ENCODE measurements at places on chromosomes 5 and 9.

DNA sequence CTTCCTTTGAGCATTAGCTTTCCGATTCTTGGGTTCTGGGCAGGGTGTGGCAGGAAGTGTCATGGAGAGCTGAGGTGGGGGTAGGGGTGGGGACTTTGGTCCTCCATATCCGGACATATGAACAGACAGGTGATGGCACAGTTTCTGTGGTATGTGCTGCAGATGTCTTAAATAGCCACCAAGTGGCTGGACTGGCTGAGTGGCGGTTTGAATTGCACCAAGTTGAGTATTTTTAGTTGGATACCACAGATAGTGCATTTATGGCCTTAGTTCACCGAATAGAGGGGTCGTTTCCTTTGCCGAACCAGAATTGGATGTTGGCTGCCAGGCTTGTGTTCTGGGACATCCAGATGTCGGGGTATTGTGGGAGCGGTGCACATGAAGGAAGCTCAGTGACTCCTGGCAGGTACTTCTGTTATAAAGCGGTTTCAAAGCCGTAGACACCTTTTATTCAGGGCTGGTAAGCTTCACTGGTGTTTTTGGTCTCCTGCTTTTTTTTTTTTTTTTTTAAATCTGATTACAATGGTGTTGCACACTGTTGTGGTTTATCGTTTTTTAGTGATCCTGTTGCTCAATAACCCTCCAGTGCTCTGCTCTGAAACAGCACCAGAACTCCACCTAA, 15.1 kb upstream of the TNFAIP8 start:
- DNase-seq, result no peak

GRCh38 chr5:118545470-118545869, 442.9 kb downstream of the DTWD2 start:
- DNase-seq, result no peak

DNA sequence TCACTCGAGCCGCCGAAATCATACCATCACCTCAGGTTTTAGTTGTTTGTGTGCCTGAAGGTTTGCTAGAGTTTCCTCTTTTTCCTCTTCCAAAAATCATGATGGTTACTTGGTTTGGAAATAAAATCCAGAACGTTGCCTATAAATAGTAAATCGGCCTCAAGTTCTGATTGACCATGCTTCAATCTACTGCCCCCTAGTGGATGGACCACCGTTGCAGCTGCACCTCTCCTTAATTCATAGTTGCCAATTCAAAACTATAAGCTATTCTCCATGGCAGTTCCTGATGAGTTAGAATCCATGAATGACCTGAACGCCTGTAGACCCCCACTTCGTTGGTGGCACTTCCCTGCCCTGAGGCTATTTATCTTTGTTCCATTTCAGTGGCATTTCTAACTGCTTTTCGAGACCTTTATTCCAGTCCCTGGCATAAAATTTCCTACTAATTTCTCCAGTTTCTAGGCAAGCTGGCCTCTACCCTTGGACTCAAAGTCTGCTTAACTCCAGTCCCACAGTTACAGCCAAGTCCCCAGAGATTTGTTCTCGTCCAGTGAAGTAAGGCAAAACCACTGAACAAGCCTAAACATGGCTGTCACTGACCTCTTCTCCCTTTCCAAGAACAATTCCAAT, 422.6 kb downstream of the EFNA5 start:
- peak; percentile 88 for DNase-seq

GRCh38 chr5:126961128-126961527, 69.2 kb downstream of the MARCHF3 start:
- no peak for DNase-seq

- DNase-seq, result no peak
Observed at GRCh38 chr5:173602423-173602822, 14.0 kb downstream of the BOD1 start.

- DNase-seq, result peak; percentile 29
Observed at GRCh38 chr9:69078581-69078980, 43.0 kb downstream of the FXN start.

GRCh38 chr5:178201221-178201926, 3.0 kb upstream of the HNRNPAB start:
- DNase-seq, result peak; percentile 58

GRCh38 chr9:90285946-90286345, 356.7 kb downstream of the DIRAS2 start:
- no peak for DNase-seq

- no peak for DNase-seq
Observed at GRCh38 chr9:96638606-96639364, 16.3 kb downstream of the PRXL2C start.

GRCh38 chr5:172669386-172670004, 28.4 kb downstream of the NEURL1B start:
- DNase-seq, result no peak

GRCh38 chr5:96072138-96072790, 110.6 kb upstream of the ELL2 start:
- no peak for DNase-seq

DNA sequence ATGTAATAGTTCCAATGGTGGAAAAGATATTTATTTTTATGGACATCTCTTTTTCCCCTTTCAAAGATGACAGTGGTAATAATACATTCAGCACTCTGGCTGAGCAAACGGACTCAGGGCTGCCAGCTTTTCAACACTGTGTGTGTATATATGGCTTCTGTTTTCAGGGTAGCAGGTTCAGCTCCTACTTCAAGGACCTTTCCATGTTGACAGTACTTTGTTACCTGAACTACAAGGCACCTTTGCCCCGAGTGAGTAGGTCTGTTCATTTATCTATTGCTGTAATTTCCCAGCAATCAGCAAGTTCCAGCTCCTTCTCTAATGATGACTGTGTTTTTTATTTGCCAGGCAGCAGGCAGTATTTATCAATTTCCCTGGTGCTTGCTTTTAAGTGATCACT, 387.4 kb upstream of the KIF2A start:
- no peak for DNase-seq

DNA sequence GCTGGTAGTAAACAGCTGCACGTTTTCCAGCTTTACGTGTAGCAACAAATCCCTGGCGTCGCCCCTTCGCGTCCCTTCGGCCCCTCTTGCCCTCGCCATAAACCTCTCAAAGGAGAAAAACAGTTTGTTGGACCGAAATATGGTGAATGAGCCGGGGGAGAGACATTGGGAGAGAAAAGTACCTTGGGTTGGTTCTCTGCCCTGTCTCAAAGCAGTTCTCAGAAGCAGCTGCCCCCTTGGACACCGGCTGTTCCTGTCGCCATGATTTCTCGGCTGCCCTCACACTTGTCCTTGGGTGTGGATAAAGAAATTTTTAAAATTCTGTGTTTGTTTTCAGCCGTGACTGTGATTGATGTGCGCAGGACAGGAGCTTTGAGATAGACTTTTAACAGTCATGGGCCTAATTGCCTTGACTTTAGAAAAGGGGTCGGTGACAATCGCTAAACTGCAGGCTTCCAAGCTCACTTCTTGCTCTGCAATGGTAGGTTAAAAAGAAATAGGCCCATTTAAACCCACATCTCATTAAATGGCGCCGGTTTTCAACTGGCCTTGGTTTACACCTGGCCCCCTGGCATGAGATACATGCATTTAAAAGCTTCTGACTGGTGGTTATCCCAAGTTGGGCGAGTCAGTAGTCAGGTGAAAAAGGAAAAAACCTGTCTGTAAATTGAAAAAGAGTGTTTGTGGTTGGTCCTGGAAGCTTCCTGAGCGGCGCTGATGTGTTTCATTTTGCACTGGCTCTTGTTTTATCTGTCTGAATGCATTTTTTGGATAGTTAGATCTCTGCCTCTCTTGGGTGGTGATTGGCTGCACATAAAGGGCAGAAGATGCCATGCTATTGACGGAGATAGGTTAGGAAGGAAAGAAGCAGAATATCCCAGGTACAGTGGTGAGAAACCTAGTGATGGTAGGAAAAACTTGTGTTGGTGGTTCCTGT, 983 bp downstream of the RCL1 start:
- DNase-seq, result no peak

DNA sequence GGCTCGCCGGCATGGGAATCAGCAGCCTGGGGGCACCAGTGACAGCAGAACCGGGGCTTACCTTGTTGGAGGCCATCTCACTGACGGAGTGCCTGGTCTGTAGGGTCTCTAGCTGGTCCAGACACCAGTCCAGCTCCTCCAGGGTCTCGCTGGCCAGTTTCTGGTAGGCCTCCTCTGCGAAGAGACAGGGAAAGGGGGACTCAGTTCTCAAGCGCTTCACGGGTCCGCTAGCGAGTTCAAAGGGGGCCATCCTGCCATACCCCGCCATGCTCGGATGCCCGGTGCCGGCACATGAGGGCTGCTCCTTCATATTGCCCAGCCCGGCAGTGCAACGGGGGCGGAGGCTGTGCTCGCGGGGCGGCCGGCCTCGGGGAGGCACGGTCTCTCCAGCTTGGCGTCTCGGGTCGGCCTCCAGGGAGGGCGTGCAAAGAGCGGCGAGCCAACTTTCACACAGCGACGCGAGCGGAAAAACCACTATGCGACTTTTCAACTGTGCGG, 456.0 kb downstream of the RAB3C start:
- DNase-seq, result no peak

GRCh38 chr5:158226496-158226895, 367.6 kb upstream of the CLINT1 start:
- no peak for DNase-seq

DNA sequence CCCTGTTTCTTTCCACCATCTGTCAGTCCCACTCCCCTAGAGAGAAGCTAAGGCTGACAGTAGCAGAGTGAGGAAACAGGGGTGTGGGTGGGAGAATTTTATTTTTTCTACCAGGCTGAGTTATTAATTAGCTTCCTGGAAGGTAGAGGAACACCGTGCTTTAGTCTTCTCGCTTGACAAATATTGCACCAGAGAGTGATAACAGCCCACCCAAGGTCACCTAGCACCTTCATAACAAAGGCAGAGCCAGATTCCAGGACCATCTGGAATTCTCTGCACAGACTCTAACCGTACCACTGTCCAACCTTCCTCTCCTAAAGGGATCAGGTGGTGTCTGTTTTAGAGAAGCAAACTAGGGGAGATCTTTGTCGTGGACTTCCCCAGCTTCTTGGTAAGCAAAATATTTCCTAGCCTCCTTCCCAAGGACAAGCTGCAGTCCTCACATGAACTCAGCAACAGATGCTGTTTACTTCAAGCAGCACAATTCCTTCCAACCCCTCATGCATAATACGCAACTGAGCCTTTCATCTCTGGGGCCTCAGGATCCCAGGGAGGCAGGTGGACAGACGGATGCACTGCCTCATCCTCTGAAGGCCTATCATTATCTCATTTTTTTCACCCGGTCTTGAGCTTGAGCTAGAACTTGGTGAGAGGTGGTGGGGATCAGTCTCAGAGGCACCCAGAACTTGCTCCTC, 308.7 kb upstream of the BRINP1 start:
- DNase-seq, result no peak

GRCh38 chr5:167812871-167813270, 478.6 kb upstream of the WWC1 start:
- no peak for DNase-seq

DNA sequence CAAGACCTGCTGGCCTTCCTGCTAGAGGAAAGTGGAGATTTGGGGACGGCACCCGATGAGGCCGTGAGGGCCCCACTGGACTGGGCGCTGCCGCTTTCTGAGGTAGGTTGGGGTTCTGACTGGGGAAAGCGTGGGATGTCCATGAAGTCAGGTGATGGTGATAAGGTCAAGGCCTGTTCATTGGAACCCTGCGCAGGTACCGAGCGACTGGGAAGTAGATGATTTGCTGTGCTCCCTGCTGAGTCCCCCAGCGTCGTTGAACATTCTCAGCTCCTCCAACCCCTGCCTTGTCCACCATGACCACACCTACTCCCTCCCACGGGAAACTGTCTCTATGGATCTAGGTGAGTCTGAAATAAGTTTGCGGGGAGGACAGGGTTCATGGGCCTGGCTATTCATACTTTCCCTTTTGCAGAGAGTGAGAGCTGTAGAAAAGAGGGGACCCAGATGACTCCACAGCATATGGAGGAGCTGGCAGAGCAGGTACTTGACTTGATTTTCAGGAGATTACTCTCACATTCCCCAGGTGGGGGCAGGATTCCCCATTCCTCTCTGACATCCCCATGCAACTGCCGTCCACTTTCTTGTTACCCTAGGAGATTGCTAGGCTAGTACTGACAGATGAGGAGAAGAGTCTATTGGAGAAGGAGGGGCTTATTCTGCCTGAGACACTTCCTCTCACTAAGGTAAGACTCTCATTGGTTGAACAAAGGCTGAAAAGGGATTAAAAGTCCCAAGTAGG, 505 bp downstream of the CREB3 start:
- no peak for DNase-seq

GRCh38 chr5:179256328-179257175, 88.7 kb downstream of the ADAMTS2 start:
- DNase-seq, result peak; percentile 83

- no peak for DNase-seq
Observed at GRCh38 chr9:107172979-107173347, 110.1 kb upstream of the RAD23B start.

GRCh38 chr5:83965441-83965840, 244.8 kb upstream of the HAPLN1 start:
- no peak for DNase-seq

GRCh38 chr9:27408001-27408400, 111.1 kb upstream of the EQTN start:
- no peak for DNase-seq

DNA sequence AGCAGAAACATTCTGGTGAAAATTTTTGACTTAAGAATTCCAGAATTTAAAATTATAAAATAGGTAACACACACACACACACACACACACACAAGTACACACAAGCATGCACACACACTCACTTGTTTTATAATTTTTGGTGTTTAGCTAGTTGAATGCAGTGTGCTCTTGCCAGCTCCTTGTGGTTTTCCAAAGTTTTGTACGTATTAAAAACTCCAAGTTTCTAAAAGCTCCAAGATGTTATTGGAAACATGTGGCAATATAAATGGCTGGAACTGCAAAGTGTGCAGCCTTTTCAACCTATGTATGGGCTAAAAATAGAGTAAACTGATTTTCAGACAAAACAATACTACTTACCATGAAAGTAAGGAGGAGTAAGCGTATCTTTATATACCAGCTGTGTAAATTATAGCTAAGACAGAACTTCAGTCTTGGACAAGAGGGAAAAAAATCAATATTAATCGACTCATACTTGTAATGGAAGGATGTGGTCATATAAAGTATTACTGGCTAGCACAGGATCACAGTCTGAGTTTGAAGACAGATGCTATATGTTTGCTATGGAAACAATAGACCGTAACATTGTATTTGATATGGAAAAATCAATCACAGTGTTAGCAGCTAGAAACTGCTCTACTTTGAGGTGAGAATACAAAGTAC, 727.1 kb upstream of the GRAMD2B start:
- DNase-seq, result no peak

GRCh38 chr5:135213466-135214239, 179.6 kb upstream of the PITX1 start:
- peak; percentile 4 for DNase-seq

DNA sequence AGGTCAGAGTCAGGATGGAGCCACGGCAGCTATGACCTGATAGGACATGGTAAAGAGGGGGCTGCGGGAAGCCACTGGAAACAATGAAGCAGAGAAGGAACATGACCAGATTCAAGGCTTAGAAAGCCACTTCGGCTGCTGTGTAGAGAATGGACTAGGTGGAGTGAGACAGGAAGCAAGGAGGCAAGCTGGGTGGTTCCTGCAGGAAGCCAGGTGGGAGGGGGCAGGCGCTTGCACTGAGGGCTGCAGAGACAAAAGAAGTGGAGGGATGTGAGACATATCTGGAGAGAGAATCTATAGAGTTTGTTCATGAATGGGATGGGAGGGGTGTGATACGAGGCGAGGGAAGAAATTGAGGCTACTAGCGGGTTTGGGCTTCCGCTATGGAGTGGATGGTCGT, 19.0 kb upstream of the N4BP3 start:
- DNase-seq, result no peak
